ENCODE measurements at places on chromosomes 1 and 21.

GRCh38 chr21:31352836-31353235 is 8.8 kb upstream of the TIAM1 start:
- DNase-seq: no peak

DNA sequence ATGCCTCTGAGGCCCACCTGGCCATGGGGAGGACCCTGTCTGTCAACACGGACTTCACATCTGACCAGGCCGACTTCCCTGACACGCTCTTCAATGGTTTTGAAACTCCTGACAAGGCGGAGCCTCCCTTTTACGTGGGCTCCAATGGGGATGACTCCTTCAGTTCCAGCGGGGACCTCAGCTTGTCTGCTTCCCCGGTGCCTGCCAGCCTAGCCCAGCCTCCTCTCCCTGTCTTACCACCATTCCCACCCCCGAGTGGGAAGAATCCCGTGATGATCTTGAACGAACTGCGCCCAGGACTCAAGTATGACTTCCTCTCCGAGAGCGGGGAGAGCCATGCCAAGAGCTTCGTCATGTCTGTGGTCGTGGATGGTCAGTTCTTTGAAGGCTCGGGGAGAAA is 101.8 kb downstream of the ADARB1 start:
- DNase-seq: no peak

DNA sequence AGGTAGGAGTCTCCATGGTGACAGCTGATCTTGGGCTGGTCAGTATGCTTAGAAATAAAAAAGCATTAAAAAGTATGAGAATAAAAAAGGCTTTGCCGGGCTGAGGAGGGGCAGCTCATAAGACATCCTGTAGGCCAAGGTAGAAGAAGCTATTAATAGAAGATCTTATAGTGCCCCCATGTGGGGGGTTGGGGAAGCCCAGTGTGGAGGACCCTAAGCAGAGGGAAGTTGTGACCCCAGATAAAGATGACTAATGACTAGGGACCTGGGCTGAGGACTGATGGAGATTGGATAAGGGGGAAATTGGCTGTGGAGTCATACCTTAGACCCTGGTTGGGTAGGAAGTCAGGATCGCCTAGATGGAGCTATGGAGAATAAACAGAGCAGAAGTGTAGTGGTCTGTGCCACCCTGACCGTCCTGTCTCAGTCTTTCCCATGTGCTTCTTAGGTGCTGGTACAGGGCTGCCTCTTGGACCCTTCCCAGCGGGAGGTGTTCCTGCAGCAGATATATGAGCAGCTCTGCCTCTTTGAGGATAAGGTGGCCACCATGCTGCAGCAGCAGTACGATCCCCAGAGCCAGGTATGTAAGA is 25.0 kb downstream of the SZT2 start:
- peak; percentile 68 for DNase-seq

GRCh38 chr1:209962856-209963255 is 24.8 kb downstream of the SYT14 start:
- no peak for DNase-seq

DNA sequence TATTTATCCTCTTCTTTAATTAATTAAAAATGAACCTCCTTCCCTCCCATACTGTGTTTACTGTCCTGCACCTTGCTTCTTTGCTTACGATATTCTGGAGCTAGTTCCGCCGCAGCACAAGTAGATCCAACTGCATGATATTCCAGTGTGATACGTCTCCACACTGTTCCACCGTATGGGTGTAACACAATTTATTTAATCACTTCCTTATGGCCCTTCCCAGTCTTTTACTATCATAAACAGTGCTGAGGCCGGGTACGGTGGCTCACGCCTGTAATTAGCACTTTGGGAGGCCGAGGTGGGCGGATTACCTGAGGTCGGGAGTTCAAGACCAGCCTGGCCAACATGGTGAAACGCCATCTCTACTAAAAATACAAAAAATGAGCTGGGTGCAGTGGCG is 25.7 kb downstream of the CNST start:
- DNase-seq: no peak

GRCh38 chr1:182357913-182358312 is 33.7 kb downstream of the GLUL start:
- no peak for DNase-seq

DNA sequence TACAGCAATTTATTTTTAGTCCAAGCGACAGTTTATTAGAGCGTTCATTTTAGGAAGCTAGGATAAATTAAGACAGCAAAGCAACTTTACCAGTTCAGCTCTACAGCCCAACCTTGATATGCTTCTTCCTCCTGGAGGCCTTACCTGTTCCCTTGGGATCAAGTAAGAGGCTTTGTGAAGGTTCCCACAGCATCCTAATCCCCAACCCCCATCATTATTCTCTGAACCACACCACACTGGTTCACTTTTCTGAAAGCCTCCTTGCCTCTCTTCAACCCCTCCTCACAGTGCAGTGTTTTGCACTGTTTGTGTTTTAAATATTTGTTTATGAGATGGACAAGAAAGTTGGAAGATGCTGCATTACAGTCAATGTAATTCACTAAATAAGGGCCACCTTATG is 126.3 kb upstream of the CXADR start:
- no peak for DNase-seq

DNA sequence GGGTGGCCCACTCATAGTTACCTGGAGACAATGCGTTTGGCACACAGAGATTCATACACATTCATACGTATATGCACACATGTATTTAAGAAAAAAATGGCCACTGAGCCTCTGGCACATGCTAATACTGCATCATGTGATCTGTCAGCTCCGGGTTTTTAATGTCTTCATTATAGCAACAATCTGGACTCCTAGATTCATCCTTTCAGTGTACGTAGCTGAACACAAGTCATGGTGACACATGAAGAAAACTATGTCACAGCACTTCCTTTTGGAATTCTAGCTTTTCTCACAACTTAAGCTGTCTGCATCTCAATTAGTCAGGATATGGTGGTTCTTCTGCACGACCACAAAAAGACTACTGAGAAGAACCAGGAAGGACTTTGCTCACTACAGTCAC is 24.7 kb downstream of the HSF2BP start:
- DNase-seq: no peak

DNA sequence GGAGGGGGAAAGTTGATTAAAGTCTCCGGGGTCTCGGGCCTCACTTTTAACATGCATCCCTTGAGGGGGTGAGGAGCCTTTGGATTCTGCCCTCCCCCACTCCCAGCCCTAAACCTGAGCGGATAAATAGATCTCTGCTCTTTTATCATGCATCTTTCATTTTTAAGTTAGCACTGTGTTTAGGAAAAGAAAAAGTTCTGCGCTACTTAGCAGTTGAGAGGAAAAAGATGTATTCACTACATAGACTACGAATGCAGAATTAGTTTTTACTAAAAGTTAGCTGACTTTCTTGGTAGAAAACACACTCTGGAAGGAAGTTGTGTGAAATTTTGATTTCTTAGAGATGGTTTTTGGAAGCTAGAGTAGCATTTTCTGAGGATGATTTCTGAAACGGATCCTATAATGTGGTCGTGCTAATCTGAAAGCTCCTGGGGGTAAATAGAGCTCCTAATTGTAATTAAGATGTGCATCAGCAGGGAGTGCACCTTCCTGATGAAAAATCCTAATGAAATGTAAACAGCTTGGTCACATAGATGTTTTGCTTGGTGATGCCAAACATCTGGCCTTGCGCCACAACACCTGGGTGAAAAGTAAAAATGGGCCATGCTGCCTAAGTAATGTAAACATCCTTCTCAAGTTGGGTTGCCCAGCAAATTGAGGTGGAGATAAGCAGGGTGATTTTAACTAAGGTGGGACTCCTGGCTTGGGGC is 1.8 kb downstream of the ROR1 start:
- no peak for DNase-seq

GRCh38 chr1:32159189-32159588 is 20.3 kb upstream of the TXLNA start:
- no peak for DNase-seq

GRCh38 chr1:214546886-214547641 is 4.3 kb downstream of the PTPN14 start:
- DNase-seq: no peak

GRCh38 chr1:214455479-214455878 is 95.9 kb downstream of the PTPN14 start:
- DNase-seq: no peak

GRCh38 chr1:1374589-1374928 is 448 bp downstream of the AURKAIP1 start:
- DNase-seq: no peak

Measured in inflammatory macrophage treated with lipopolysaccharide for 4 hours (primary cell).